ENCODE measurements at places on chromosomes 12 and 14. TPM values are rescaled to one million over a fixed set of nuclear protein-coding genes. Genes with fewer than 3 reads are reported as not detected.

Gene FAM181A
- not detected for total RNA-seq

Gene CFL2
- total RNA-seq: 37.6 TPM

Gene ADCK1
- 1.1 TPM for total RNA-seq

Gene PYGL
- 0.63 TPM for total RNA-seq

Gene APOLD1
- total RNA-seq: 21.4 TPM

DNA sequence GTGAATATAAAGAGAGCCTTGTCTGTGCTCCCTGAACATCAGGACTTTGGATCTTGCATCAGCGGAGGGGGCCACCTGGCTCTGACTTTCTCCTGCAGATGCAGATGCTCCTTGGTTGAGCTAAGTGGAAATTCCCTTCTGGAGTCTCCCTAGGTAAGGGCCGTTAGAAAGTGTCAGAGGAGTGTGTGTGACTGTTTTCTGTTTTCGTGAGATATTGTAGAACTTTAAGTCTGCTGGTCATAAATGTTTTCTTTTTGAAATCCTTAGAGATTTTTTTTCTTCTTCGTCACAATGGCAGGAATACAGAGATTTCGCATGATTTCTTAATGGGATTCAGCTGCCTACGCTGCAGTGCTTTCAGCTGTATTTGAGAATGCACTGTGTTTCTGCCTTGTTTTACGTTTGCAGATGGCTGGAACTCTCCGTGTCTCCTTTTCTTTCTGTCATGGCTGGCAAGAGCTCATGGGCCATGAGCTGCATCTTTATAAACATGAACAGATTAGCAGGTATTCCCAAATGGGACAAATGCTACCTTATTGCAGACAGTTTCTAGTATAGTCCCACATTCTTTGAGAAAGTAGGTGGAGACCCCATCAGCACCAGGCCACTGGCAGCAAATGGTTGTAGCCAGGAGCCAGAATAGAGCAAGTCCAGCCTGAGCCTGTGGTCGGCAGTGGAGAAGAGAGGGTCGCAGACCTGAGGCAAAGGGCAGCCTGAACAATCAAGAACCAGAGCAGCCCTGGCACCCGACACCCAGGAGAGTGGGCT, 76.2 kb upstream of the FRMD6 start:
- DNase-seq: no peak

- no peak for DNase-seq
These were observed 349.9 kb upstream of the PDE3A start for GRCh38 chr12:20018406-20018805.

GRCh38 chr12:90211017-90211416, 502.4 kb upstream of the ATP2B1 start:
- DNase-seq: peak; percentile 8

GRCh38 chr14:103081951-103082350, 2.1 kb upstream of the LBHD2 start:
- no peak for DNase-seq

DNA sequence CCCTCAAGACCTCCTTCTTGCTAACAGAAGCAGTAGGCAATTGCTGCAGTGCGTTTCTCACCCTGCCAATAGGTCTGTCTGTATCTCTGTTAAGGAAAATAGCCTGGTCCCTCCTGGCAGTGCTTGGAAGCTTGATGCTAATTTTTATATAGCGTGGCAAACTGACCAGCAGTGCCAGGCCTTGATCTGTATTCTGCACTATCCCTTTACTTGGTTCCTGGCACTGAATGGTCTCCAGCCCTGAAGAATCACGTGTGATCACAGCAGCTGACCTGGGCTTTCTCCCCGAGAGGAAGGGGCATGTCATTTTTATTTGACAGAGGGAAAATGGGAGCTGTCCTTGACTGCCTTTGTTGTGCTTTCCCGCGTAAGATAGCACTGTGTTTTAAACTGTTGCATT, 48.7 kb upstream of the TRAF3 start:
- DNase-seq: no peak

DNA sequence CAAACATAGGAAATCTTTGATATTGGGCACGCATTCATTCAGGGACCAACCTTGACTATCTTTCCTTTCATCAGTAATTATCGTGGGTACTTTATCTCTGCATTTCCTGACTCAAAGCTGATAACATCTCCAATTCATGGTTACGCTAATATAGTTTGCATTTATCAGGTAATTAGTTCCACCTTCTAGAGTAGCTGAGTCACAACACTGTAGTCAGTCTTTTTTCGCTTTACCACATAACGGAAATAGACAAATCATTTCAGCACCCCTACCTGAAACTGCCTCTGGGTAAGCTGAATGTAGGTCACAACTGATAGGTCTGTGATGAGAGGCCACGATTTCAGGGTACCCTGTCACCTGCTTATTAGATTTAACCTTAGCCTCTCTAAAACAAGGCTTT, 36.7 kb upstream of the IL22 start:
- no peak for DNase-seq

DNA sequence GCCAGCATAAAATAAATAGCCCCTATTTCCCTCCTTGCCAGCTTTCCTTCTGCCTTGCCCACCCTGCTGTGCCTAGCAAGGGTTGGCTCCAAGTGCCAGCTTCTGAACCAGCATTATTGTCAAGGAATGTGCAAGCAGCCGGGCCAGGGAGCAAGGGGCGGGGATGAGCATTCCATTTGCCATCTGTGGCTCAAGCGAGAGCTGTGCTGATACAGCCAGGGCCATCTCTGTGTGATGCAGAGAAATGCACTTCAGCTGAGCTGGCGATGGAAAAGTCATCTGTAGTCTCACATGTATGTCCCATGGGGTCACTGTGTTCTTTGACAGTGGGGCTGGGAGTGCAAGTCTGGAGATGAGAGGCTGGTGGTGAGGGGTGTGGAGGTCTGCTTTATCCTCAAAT, 137.3 kb downstream of the SUDS3 start:
- DNase-seq: no peak

DNA sequence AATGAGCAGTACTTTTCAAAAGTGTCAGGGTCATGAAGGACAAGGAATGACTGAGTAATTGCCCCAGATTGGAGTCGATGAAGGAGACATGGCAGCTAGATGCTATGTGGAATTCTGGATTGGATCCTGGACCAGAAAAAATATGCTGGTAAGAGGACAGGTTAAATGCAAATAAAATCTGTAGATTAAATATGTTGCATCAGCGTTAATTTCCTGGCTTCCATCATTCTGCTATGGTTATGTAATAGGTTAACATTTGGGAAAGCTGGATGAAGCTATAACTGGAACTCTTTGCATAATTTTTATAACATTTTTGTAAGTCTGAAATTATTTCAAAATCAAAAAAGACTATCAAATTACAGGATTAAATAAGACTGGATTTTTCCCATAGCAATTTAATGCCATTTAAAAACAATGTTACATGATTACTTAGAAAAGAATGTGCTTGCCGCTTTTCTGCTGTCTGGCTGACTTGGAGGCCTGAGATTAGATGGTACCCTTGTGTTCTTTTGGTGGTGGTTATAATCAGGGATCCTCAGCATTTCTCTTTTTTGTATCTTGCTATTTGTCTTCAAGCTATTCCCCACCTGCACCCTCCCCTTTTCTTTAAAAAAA, 65.1 kb downstream of the FBXW8 start:
- no peak for DNase-seq

DNA sequence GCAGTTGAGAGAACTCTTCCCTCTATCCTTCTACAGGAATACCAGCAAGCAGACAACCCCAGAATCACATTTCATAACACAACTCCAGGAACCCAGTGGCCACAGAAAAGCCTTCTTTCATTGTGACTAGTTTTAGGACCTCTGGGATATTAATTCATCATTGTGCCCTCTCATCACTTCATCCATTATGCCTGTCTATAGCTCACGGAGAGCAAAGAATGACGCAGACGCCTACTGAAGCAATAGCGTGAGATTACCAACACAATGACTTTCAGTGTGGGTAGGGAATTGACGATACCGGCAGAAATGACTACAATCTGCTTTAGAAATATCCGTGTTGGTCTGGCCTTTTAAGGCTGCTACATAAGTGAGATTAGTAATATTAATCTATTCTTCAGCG, 158.1 kb upstream of the FOXG1 start:
- no peak for DNase-seq

- no peak for DNase-seq
These were observed 8.4 kb downstream of the KCNH3 start for GRCh38 chr12:49547090-49547690.

DNA sequence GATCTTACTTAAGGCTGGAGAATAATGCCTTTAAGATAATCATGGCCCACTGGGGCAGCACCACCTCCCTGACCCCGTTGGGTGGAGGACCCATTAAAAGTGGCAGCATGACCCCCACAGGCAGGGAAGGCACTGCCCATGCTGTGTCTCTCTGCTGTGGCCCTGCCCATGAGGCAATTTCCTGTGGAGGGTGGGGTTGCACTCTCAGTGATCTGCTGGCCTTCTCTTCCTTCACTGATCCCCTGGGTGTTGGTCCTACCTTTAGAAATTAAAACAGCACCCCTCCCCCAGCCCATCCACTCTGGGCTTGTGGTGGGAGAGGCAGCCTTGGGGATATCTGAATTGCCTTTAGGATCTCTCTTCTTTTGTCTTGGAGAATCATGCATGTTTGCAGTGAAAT, 17.3 kb downstream of the KLRK1 start:
- DNase-seq: no peak

GRCh38 chr12:116153983-116154382, 123.5 kb downstream of the MED13L start:
- DNase-seq: no peak

- DNase-seq: no peak
These were observed 90.5 kb downstream of the MGST1 start for GRCh38 chr12:16437926-16438325.

- DNase-seq: no peak
These were observed 3.8 kb upstream of the HIF1A start for GRCh38 chr14:61691495-61691894.

GRCh38 chr12:94889445-94890210, 113.9 kb downstream of the NDUFA12 start:
- DNase-seq: no peak

GRCh38 chr12:73678335-73678734, 859.3 kb upstream of the ATXN7L3B start:
- no peak for DNase-seq

DNA sequence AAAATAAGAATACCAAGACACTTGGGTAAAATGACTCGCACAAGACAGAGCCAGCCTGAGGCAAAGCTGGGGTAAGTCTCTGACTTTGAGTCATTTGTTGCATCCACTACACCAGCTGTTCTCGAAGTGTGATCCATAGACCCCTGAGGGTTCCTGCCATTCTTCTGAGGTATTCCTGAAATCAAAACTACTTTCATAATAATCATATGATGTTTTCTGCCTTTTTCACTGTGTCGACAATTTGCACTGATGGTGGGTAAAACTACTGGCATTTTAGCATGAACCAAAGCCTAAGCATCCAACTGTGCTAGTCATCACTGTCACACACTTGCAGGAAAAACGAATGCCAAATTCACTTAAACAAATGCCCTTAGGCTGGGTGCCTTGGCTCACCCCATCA, 135.5 kb upstream of the FUT8 start:
- DNase-seq: peak; percentile 33

GRCh38 chr12:52949413-52950331, 754 bp downstream of the KRT18 start:
- DNase-seq: peak; percentile 93

- DNase-seq: no peak
These were observed 159.4 kb upstream of the TMTC2 start for GRCh38 chr12:82527165-82527780.

DNA sequence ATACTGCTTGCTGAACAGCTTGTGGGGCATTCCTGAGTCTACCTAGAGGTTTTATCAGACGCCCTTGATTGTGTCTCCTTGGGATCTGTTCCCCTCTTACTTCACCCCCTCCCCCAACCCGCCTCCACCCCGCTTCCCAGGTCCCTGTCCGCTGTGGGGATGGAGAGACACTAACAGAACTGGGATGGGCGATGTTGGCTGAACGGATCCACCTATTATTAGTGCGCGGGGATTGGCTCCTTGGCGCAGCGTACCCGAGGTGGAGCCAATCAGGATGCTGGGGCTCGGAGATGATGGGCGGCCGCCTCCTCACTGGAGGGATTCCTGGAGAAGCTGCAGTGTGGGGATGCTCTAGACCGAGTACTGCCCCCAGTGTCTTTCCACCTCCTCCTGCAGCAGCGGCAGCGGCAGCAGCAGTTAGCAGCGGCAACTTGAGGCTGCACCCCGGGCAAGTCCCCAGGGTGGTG, at the start of gene SYT1:
Gene SYT1, plus strand, starts transcription at position 372 of the 467 bp plus-strand sequence.
- peak; percentile 68 for DNase-seq

GRCh38 chr14:51094282-51094821, 553 bp downstream of the TRIM9 start:
- DNase-seq: peak; percentile 9

DNA sequence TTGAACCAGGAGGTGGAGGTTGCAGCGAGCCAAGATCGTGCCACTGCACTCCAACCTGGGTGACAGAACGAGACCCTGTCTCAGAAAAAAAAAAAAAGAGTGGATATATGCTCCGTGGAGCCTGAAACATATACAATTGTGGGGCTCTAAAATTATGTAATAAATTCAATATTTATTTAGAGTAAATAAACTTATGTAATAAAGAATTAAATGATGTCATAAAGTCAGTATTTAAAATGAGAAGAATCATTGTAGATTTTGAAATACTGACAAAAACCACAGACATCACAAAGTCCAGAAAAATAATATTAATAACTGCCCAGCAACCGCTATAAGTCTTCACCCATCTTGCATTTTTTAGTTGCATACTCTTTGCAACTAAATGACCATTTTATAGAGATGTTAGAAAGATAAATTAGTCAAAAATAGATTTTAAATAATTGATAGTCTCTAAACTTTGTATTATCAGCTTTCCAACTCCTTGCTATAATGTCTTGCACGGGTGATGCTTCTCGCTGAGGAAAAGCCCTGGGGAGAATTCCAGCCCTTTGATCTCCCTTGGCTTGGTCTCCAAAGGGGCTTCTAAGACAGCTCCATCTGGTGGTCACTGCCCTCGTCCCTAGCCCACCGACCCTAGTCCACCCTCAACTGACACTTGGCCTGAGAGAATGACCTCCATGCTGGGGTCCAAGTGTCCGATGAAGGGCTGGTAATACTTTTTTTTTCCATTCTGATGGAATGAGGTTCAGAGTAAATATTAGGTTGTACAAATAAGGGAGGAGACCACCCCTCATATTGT, 7.9 kb upstream of the TMBIM6 start:
- DNase-seq: no peak
